Activated B cell treated with CpG ODN at 0.5 μM for 24 hours (primary cell): ENCODE measurements at places on chromosomes 13 and 19. TPM values are rescaled to one million over a fixed set of nuclear protein-coding genes. Genes with fewer than 3 reads are reported as not detected.

GRCh38 chr13:102441085-102441484, 39.2 kb upstream of the FGF14 start:
- no peaks in the 10 kb centered on the region for H3K4me1 ChIP-seq
- no peak for DNase-seq
- no peak overlapping the region for H3K27ac ChIP-seq
- no peaks in the 10 kb centered on the region for H3K36me3 ChIP-seq
- no peak overlapping the region for H3K4me3 ChIP-seq
- H3K27me3 ChIP-seq = peaks cover 15% of the 10 kb centered on the region

DNA sequence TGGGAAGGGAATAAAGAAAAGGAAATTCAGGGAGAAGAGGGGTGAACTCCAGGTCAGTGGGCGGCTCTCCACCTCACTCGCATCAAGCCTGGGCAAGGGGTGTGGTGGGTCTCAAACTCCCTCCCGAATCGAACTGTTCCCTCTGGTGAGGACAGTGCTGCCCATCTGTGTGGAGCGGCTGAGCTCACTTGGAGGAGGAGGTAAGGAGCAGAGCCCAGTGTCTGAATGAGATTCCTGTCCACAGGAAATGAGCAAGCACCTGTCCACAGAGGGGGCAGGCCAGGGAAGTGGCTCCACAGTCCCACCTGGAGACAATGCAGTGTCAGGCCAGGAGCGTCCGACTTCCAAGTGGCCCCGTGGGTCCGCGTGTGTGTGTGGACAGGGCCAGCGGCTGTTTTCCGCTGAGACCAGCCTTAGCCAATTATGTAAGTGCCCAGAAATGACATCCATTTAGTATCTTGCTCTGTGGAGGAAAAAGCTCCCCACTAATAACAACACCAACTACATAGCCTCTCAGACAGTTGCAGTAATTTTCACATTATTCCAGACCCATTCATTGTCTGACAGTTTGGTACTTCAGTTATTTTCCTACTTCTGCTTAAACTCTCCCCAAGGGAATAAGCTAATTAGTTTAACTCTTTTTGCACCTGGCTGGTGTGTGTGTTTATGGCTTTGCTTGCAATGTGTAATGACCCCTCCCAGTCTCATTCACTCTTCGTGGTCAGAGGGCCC, 114.6 kb downstream of the SOX1 start:
- no peaks in the 10 kb centered on the region for H3K27me3 ChIP-seq
- no peak for DNase-seq
- H3K4me3 ChIP-seq = no peak overlapping the region
- no peaks in the 10 kb centered on the region for H3K36me3 ChIP-seq
- no peaks in the 10 kb centered on the region for H3K4me1 ChIP-seq
- H3K27ac ChIP-seq = no peak overlapping the region

DNA sequence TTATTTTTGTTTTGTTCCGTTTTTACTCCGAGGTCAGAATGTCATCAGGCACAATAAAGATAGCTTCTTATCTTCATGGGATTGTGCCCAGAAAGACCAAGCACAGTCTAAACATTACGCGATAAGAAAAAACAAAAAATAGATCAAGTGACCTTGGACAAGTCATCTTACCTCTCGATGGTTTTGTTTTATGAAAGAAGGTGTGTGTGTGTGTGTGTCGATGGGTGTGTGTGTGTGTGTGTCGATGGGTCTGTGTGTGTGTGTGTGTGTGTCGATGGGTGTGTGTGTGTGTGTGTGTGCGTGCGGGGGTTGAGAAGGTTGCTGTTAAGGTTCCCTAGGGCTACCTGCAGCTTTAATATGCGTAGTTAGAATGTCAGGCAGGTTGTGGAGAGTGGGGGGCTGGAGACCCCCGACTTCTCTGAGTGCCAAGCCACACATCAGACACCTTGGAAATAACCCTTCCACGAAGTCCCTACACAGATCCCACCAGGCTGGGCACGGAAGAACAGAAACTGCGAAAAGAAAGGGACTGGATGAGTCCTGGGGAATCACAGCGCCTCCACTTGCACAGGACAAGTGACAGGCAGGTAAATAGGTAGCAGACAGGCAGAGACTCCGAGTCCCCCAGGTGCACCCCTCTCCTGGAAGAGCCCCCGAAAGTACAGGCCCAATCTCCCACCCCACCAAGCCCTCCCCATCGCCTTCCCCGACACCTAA, 458 bp upstream of the ATP8A2 start:
- H3K36me3 ChIP-seq = no peaks in the 10 kb centered on the region
- H3K27ac ChIP-seq = no peak overlapping the region
- DNase-seq = no peak
- peaks cover 20% of the 10 kb centered on the region for H3K4me1 ChIP-seq
- H3K4me3 ChIP-seq = peak overlapping the region; percentile 70
- peaks cover 56% of the 10 kb centered on the region for H3K27me3 ChIP-seq

DNA sequence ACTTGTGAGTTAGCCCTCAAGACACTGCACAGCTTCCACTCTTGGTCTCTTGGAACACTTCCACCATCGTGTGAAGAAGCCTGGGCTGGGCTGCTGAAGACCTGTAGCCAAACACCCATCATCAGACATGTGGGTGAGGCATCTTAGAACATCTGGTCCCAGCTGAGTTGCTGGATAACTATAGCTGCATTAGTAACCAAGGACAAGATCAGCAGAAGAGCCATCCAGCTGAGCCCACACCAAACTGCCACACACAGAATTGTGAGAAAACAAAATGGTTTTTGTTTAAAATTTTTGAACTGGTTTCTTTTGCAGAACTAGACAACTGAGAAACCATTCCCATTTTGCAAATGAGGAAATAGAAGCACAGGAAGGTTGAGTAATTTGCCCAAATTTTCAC, 56.2 kb downstream of the CCNE1 start:
- H3K27ac ChIP-seq = no peak overlapping the region
- H3K36me3 ChIP-seq = no peaks in the 10 kb centered on the region
- H3K4me1 ChIP-seq = peaks cover 5% of the 10 kb centered on the region
- peaks cover 25% of the 10 kb centered on the region for H3K27me3 ChIP-seq
- no peak for DNase-seq

- no peak for DNase-seq
- no peaks in the 10 kb centered on the region for H3K27me3 ChIP-seq
- no peak overlapping the region for H3K27ac ChIP-seq
- H3K4me1 ChIP-seq = no peaks in the 10 kb centered on the region
- H3K4me3 ChIP-seq = no peak overlapping the region
These were observed 177.2 kb downstream of the LMO7 start for GRCh38 chr13:75813323-75813722.

- H3K27me3 ChIP-seq = no peaks in the 10 kb centered on the region
- H3K4me3 ChIP-seq = no peak overlapping the region
- H3K4me1 ChIP-seq = peaks cover 77% of the 10 kb centered on the region
- peak overlapping the region; percentile 73 for H3K27ac ChIP-seq
- peaks cover 14% of the 10 kb centered on the region for H3K36me3 ChIP-seq
- DNase-seq = no peak
These were observed 31.4 kb downstream of the ELF1 start for GRCh38 chr13:40987606-40988280.

DNA sequence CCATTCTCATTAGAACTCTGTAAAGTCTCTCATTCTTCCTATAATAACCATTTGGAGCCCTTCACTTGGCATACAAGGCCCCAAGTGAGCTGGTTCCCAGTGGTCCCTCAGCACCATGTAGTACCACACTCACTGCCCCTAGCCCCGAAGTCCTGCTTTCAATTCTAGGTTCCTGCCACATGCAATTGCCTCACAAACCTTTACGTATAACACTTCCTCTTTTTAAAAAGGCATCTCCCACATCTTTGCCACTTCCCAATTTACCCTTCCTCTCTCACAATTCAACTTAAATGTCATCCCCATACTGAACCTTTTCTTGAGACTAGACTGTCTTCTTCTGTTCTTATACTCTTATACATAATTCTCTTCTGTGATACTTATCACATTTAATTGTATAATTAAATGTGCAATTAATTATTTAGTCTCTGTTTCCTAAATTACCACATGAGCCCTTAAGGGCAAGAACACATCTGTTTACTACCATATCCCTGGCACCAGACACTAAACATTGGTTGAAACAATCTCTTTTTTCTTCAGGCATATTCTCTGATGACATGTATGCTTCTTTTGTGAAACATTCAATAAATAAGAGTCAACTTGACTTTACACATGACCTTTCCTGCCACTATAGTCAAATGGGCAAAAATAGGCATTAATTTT, 304.0 kb downstream of the SPRY2 start:
- H3K27me3 ChIP-seq = no peaks in the 10 kb centered on the region
- peak overlapping the region; percentile 46 for H3K27ac ChIP-seq
- no peaks in the 10 kb centered on the region for H3K36me3 ChIP-seq

DNA sequence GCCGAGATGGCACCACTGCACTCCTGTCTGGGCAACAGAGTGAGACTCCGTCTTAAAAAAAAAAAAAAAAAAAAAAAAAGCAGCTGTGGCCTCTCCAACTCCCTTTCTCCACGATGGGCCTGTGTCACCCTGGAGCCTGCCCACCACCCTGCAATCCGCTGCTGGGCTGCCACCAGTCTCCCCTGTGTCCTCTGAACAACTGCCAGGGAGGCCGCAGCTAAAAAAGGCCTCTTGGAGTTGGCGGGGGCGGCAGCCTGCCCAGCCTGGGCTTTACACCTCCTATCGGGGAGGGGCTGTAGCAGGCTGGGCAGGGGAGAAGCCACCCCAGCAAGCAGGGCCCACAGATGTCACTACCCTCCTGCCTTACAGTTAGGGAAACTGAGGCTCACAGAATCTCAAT, 3.5 kb downstream of the CDC37 start:
- H3K27ac ChIP-seq = no peak overlapping the region
- no peaks in the 10 kb centered on the region for H3K27me3 ChIP-seq
- peaks cover 41% of the 10 kb centered on the region for H3K36me3 ChIP-seq
- peaks cover 44% of the 10 kb centered on the region for H3K4me1 ChIP-seq

- H3K27ac ChIP-seq = no peak overlapping the region
- H3K4me3 ChIP-seq = no peak overlapping the region
- H3K27me3 ChIP-seq = no peaks in the 10 kb centered on the region
- peaks cover 35% of the 10 kb centered on the region for H3K4me1 ChIP-seq
These were observed 2.2 kb downstream of the CRTC1 start for GRCh38 chr19:18685597-18686190.

DNA sequence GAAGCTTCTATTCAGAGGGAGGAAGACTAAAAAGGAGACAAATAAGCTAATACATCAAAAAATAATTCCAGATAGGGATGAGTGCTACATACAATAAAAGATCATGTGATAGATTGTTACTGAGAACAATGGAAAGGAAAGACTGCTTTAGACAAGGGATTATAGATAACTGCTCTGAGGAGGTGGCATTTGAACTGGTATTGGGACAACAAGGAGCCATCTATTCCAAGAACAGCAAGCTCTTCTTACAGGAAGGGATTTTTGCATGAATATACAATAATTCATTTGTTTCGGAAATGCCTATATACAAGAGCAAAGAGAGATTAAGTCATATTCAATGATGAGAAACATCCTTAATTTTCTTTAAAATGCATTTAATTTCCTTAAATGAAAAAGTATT, 540.5 kb upstream of the KLF12 start:
- no peak overlapping the region for H3K27ac ChIP-seq
- H3K4me1 ChIP-seq = no peaks in the 10 kb centered on the region
- H3K36me3 ChIP-seq = no peaks in the 10 kb centered on the region
- no peak overlapping the region for H3K4me3 ChIP-seq
- no peaks in the 10 kb centered on the region for H3K27me3 ChIP-seq
- no peak for DNase-seq

GRCh38 chr13:40292108-40292507, 374.3 kb downstream of the FOXO1 start:
- no peaks in the 10 kb centered on the region for H3K27me3 ChIP-seq
- no peak overlapping the region for H3K4me3 ChIP-seq
- H3K27ac ChIP-seq = no peak overlapping the region
- DNase-seq = no peak

GRCh38 chr13:61170856-61171255, 244.8 kb downstream of the PCDH20 start:
- H3K36me3 ChIP-seq = no peaks in the 10 kb centered on the region
- H3K4me3 ChIP-seq = no peak overlapping the region
- no peaks in the 10 kb centered on the region for H3K27me3 ChIP-seq
- DNase-seq = no peak
- H3K4me1 ChIP-seq = no peaks in the 10 kb centered on the region

DNA sequence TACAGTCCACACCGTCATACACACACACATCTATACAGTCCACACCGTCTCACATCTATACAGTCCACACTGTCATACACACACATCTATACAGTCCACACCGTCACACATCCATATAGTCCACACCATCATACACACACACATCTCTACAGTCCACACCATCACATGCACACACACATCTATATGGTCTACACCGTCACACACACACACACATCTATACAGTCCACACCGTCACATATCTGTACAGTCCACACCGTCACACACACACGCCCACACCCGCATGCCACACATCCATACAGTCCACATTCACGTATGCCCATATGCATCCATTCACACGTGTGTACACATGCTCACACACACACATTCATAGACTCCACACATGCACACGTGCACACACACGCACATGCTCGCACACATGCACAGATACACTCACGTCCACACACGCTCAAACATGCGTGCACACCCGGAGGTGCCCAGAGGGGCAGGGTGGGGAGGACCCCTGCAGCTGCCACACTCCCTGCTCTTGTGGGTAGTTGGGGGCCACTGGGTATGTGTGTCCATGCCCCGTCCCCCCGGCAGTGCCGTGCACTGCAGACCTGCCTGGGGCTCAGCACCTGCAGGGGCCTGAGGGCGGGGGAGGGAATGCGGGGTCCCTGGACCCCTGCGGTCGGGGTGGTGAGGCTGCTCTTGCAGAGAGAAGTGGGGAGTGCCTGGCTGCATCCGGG, 29.2 kb downstream of the PIAS4 start:
- H3K27me3 ChIP-seq = no peaks in the 10 kb centered on the region
- no peak overlapping the region for H3K27ac ChIP-seq
- no peak overlapping the region for H3K4me3 ChIP-seq
- peaks cover 2% of the 10 kb centered on the region for H3K4me1 ChIP-seq

- no peaks in the 10 kb centered on the region for H3K36me3 ChIP-seq
- no peaks in the 10 kb centered on the region for H3K4me1 ChIP-seq
- H3K27ac ChIP-seq = no peak overlapping the region
- no peaks in the 10 kb centered on the region for H3K27me3 ChIP-seq
- DNase-seq = no peak
- H3K4me3 ChIP-seq = no peak overlapping the region
These were observed 459.4 kb upstream of the PCDH20 start for GRCh38 chr13:61874970-61875579.

DNA sequence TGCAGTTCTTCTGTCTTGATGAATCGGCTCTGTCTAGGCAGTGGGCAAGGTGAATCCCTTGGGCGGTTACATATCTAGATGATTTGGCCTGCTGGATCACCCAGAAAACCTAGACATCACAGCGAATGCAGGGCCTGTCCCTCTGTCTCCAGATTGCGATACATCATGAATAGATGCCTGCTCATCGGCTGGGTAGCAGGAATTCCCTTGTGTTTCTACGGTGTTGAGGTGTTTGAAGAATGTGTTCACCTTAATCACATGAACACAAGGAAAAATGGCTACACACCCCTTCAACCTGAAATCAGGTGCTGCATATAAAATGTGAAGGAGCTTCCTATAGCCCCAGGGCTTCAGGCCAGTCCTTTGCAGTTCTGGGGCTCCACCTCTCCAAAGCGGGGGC, 281.2 kb downstream of the SHISA2 start:
- H3K36me3 ChIP-seq = no peaks in the 10 kb centered on the region
- no peaks in the 10 kb centered on the region for H3K27me3 ChIP-seq
- no peaks in the 10 kb centered on the region for H3K4me1 ChIP-seq

The LPAR2 gene
- total RNA-seq = 29.0 and 33.7 TPM in 2 replicates

The PALM3 gene
- total RNA-seq = not detected in 2 replicates

The GSX1 gene
- not detected in 2 replicates for total RNA-seq

The TTC9B gene
- not detected in 2 replicates for total RNA-seq

The COMMD6 gene
- total RNA-seq = 174 and 177 TPM in 2 replicates
